ENCODE measurements at places on chromosomes 12 and 14.
A peak's percentile ranks its signal among the peaks of the same experiment; 100 is the strongest.

GRCh38 chr14:94570002-94570400, 8.8 kb downstream of the SERPINA4 start:
- DNase-seq, result no peak

DNA sequence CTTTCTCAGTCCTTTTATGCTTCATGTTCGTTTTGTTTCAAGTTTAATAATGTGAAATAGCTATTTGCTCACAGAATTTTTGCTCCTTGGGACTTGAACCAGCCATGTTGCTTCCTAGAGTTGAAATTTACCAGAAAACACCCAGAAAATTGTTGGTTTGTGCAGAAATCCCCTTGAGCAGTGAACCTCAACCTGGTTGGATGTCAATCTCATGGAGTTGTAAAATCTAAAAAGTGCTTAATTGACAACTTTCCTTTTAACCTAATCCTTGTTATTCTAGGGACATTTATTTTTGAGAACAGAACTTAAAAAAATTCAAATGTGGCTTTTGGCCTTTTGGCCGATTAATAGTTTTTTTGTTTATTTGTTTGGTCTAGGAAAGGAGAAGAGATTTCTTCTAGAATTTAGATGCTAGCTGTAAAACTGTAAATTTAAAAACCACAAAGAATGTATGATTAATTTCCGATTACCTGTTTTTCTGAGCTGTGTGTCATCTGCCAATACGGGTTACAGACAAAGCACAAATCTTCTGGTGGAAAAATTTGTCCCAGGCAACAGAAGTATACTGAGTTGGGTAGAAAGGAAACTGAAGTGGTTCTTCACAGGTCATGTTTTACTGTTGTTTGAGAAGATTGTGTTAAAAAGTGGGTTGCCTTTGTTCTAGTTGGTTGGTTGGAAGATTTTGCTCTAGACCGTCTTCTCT, 154.4 kb downstream of the FUT8 start:
- no peak for DNase-seq

DNA sequence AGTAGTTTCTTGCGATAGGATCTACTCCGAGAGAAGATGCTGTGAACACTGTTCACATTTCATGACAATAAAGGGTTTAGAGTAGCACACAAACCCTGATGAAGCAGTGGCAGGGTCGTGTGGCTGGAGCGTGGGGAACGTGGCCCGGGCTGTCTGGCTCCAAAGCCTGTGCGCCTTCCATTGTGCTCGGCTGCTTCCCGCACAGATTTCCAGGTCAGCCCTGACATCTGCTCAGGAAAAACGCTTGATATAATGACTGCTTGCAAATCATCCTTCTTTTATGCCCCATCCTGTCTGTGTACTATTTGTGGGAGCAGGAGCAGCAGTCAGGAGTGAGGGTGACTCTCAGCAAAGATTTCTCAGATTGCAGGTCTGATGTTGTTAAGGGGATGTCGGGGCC, 78.6 kb downstream of the EML1 start:
- no peak for DNase-seq

- DNase-seq, result no peak
Observed at GRCh38 chr14:74956027-74956279, 556 bp upstream of the PGF start.

DNA sequence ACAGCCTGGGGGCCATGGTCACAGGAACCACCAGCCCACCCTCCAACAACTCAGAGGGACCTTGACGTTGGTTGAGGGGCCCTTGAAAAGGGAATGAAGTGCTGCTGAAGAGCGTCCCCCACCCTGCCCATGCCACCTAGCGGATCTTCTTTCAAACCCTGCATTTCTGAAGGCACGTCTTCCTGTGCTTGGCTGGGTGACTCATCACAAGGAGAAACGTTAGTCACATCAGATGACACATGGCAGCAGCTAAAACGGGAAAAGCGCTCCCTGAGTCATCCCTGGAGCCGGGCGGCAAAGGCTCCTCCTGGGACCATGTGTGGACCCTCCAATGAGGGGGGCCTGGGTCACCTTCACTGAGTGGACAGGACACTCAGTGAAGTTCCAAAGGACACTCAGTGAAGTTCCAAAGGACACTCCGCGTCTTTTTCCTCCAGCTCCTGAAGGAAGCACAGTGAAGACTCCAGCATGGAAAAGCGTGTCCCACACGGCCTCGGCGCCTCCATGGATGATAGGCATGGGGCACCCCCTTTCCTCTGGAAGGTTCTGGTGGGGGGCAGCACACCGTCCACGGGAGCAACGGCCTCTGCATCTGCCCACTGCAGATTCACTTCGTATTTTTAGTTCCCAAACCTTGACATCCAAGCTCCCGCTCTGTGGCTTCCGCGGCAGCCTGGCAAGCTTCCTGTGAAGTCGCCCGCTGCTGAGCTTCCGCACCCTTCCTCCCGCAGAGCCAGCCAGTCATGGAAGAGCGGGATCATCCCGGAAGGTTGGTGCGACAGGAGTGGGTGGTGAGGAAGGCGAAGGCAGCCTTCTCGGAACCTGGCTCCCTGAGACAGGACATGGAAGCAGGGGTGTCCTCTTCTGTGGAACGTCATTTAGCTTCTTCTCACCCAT, 383.4 kb downstream of the VRK1 start:
- peak; percentile 12 for DNase-seq

GRCh38 chr14:61184112-61184511, 97.0 kb downstream of the TMEM30B start:
- DNase-seq, result no peak

- peak; percentile 4 for DNase-seq
Observed at GRCh38 chr14:94081386-94081820, 293 bp downstream of the IFI27L1 start.

GRCh38 chr12:112169161-112169872, 44.0 kb downstream of the TRAFD1 start:
- DNase-seq, result no peak

DNA sequence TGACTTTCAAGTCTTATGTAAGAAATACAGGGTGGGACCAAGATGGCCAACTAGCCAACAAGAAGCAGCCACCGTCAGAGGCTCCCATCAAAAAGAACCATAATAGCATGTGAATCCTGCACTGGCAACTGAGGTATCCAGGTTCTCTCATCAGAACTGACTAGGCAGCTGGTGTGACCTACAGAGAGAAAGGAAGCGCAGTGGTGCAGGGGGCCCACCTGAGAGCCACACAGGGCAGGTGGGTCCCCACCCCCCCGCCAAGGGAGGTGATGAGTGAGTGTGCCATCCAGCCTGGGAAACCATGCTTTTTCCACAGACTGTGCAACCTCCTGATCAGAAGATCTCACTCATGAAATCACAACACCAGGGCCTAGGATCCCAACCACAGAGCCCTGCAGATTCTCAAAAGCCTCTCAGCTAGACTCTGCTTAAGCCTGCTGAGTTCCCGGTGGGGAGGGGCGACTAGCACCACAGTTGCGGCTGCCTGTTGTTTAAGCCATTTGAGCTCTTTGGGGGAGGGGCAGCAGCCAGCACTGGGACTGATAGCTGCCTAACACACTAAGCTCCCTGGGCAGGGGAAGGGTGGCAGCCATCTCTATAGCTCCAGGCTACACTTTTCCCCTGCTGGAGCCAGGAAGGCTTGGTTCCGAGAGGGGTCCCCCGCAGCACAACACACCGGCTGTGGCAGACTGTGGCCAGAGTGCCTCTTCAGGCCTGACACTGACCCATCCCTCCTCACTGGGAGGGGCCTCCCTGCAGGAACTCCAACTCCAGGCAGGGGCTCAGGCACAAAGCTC, 75.3 kb downstream of the GARIN6 start:
- no peak for DNase-seq

- no peak for DNase-seq
Observed at GRCh38 chr12:112778400-112778799, 13.1 kb upstream of the RPH3A start.

GRCh38 chr14:95256776-95257060, 63.0 kb downstream of the CLMN start:
- DNase-seq, result no peak

GRCh38 chr14:106347890-106348755, 821.7 kb downstream of the TMEM121 start:
- DNase-seq, result no peak

GRCh38 chr12:121440768-121441167, 40.9 kb downstream of the RNF34 start:
- no peak for DNase-seq

DNA sequence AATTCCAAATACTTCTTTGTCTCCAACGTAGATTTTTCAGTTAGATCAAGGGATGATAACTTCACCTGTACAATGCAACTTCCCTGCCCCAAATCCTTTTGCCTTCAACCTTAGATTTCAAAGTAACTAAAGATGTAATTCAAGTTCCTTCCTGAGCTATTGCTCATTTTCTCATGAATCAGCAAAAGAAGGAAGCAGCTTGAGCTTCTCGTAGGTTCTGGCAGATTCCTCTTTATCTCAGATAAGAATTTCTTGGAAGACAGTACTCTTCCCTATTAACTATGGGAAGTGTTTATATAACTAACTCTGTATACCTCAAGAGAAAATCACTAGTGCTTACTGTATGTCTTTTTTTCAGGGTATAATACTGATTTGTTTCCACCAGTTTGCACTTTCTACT, 203.8 kb downstream of the RASSF9 start:
- no peak for DNase-seq

DNA sequence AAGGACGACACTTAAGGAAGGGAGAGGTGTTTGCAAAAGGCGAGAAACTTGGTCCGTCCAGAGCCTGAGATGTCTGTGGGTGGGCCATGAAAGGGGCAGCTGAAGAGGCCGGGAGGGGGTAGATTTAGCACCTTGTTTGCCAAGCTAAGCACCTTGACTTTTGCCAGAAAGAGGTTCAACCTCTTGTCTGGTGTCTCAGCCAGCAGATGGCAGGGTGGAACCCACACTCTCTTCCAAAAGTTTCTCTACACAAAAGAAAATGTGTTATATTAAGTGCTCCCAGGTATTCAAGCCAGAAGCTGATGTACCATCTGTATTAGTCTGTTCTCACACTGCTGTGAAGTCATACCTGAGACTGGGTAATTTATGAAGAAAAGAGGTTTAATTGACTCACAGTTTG, 69.9 kb downstream of the SUDS3 start:
- DNase-seq, result no peak

- DNase-seq, result no peak
Observed at GRCh38 chr12:31813305-31813704, 84.5 kb upstream of the AMN1 start.

- no peak for DNase-seq
Observed at GRCh38 chr12:71521125-71521524, 81.5 kb downstream of the LGR5 start.

- DNase-seq, result no peak
Observed at GRCh38 chr14:99996951-99997571, 68.2 kb upstream of the EVL start.

DNA sequence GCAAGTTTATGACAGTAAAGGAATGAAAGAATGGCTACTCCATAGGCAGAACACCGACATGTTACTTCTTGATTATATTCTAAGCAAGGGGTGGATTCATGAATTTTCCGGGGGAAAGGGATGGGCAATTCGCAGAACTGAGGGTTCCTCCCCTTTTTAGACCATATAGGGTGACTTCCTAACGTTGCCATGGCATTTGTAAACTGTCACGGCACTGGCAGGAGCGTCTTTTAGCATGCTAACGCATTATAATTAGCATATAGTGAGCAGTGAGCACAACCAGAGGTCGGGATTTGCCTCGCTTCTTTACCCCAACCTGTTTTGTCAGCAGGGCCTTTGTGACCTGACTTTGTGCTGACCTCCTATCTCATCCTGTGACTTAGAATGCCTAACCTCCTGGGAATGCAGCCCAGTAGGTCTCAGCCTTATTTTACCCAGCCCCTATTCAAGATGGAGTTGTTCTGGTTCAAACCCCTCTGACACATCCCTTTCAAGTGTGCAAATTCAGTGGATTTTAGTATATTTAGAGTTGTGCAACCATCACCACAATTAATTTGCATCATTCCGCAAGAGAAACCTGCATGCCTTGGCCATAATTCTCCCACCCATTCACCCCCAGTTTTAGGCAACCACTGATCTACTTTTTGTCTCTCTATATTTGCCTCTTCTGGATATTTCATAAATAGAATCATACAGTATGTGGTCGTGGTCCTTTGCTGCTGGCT, 27.4 kb downstream of the PALS1 start:
- DNase-seq, result no peak

DNA sequence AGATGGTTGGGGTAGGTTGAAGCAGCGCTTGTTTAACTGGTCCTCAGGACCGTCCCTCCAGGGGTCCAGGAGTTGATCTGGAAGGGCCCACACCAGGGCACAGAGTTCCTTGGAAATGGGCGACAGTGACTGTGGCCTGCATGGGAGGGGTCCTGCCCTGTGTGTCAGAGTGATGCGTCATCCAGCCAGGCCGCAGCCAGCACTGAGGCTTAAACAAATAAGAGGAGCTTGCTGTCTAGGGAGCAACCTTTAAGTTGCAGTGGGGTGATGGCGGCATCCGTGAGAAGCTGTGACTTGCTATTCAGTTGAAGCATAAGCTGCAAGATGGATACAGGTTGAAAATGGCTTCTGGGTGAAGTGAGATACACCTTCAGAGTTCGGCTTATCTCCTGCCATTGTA, 20.2 kb downstream of the DCAF4 start:
- DNase-seq, result no peak

GRCh38 chr12:112833939-112834338, 42.4 kb downstream of the RPH3A start:
- DNase-seq, result no peak

DNA sequence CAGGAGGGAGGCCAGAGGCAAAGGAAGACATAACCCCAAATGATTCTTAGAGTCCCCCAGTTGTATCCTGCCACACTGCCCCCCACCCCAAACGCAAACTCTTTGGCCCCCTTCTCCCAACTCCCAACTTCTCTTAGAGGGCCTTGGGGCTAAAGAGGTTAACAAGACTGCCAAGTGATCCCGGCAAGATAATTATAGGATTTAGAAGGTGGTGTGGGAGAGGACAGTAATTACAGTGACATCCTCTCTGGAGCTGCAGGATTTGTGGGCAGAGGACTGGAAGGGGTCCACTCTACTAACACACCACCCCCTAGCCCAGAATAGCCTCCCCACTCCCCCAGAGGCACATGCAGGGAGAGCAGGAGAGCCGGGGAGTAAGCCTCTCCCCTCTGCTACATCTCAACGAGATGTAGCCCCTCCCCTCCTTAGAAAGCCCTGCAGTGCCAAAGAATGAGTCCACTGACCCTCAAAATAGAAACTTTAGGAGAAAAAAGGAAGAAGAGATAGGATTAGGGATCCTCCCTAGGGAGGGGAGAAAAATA, 5.3 kb upstream of the GDF11 start:
- DNase-seq, result no peak

- no peak for DNase-seq
Observed at GRCh38 chr12:76863837-76864236, 15.0 kb downstream of the CSRP2 start.

DNA sequence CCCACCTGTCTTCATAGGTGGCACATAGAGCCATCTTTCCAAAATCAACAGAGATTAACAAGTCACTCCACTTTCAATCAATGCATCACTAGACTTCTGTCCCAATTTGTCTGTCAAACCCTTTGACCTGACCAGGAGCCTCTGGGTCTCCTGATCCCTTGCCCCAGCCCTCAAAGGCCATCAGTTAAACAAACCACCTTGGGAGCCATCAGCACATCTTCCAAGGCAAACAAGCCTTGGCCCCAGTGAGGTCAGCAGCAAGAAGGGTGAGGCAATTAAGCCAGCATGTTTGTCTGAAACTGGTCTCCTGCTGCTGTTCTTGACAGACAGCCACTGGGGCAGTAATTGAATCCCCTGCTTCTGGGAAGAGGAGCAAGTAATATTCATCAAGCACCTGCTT, 742.8 kb upstream of the TBX3 start:
- no peak for DNase-seq

- peak; percentile 57 for DNase-seq
Observed at GRCh38 chr12:122336015-122336946, 70.0 kb upstream of the VPS33A start.

- no peak for DNase-seq
Observed at GRCh38 chr12:81417056-81417455, 339.2 kb downstream of the ACSS3 start.
